ENCODE measurements at places on chromosomes 1 and 21.

GRCh38 chr1:53601867-53602775 is 136.8 kb downstream of the GLIS1 start:
- no peak for DNase-seq

DNA sequence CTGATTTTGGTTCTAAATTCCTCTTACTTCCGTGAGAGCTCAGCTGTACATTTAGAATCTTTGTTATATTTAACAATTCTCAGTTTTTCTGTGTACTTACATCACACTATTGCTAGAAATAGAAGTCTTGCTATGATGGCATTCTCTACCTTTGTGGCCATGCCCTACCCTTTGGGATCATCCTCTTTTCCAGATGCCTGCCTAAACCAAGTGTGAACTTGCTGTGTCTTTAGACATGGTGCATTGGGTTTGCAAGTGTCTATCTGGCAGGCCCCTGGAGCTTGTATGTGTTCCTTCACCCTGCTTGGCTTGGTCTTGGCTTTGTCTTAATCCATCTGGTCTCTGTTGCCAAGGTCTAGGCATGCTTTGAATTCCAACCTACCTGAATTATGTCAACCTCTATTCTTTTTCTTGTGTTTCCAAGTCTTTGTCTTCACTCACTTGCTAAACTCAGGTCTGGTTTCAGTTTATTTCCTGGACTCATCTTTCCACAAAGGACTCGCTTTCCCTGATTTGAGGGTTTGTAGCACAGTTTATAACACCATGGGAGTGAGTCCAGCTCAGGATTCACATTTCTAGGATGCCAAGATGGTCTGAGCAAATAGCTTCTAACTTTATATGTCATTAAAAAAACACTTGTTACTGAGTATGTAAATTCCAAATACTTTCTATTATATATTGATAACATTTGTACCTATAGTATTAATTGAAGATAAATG is 20.6 kb upstream of the APOBEC4 start:
- no peak for DNase-seq

GRCh38 chr1:241375886-241376285 is 18.9 kb upstream of the RGS7 start:
- no peak for DNase-seq

DNA sequence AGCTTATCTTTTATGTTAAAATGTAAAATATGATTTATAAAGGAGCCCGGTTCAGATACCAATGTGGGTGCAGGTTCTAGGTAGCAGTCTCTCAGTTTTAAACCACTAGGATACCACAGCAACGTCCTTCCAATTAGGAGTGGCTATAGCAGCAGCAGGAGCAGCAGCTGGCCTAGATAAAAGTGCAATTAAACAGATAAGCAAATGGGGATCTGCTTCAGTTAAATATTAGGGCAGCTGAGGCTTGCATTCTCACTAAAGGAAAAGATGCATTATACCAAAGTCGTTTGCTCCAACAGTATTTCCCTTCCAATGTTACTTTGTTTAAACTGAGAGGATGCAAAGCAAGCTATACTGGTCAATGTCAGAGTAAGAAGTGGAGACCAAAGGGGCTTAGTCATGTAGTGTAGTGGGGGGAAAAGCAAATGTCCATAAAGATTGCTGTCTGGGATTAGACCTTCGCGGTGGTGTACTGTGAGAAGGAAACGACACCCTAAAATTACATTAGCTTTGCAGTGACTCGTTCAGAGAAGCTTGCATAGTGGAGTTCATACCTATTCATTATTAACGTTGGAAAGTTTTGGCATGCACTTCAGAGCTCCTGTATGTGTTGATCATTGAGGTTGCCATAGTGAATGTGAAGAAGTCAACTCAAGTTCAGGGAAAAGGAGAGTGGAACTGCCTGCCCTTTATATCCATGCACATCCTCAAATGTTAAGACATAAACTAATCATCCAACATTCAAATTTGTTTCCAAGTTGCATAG is 272.2 kb downstream of the VAV3 start:
- no peak for DNase-seq

DNA sequence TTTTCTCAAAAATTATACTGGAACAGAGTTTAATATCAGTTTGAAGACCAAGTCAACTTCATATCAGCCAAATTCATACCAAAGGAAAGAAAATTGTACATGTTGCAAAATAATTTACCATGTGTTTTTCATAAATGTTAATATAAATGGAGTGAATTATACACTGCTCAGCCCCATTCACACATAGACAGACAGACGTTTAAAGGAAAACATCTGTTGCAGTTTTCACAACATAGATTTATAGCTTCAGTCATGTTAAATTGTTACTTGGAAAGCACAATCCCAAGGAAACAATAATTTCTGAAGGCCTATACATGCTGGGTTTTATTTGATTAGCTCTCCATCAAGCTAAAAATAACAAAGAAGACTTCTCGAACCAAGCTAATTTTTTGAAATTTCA is 27.8 kb upstream of the HYI start:
- DNase-seq, result no peak

GRCh38 chr1:165143437-165144065 is 213.0 kb downstream of the LMX1A start:
- no peak for DNase-seq

DNA sequence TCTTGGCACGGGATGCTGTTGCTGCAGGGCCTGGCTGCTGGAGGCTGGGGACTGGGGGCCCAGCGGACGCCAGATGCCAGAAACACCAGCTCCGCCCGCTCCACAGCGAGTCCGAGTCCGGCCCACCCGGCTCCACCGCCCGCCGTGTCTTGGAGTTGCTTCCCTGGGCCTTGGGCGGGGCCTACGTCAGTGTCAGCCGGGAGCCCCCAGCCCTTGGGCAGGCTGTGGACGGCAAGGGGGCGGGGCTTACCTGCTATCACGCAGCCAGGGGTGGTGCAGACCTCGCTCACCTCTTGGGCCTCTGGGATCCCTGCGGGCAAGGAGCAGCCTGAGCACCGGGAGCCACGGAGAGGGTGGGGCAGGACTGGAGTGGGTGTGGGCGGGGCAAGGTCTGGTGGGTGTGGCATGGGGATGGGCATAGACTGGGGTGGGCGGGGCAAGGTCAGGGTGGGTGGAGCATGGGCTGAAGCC is 21.8 kb downstream of the MMEL1 start:
- no peak for DNase-seq

- DNase-seq, result no peak
Measured at GRCh38 chr1:46508757-46509156, 19.1 kb downstream of the DMBX1 start.

DNA sequence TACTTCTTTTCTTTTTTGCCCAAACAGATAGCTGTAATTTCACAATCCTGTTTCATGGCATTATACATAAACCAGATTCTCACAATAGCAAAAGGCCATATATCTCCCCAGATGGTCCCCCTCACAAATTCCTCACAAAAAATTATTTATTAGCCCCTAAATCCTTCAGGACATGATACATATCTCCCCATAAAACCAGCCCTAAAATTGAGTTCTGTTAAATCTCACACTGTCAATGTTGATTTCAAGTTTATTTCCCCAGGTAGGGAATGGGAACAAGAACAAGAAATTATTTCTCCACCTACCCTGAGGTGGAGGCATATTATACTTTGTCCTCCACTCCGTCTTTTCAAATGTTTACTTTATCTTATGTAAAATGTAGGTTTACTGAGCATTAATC is 163.4 kb upstream of the CHRM3 start:
- no peak for DNase-seq

DNA sequence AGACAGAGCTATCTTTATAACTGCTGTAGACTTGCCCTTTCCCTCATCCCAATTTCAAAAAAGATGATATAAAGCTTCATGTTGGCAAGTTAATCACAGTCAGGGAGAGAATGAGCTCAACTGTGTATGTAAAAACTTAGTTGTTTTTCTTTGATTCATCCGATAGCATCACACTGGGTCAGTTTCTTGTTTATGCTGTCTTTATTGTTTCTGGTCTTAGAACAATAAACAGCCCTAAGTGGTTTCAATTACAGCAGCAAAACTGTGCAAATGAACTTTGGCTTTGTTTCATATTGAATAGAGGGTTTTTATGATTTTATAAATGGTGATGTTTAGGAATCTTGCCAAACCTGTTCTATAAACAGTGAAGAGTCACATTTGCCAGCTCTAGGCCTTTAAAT is 423.8 kb upstream of the CXADR start:
- DNase-seq, result no peak

- no peak for DNase-seq
Measured at GRCh38 chr1:44617703-44618029, 56.6 kb downstream of the TMEM53 start.
